Brain pericyte (primary cell): ENCODE measurements at places on chromosomes 1 and 21.

DNA sequence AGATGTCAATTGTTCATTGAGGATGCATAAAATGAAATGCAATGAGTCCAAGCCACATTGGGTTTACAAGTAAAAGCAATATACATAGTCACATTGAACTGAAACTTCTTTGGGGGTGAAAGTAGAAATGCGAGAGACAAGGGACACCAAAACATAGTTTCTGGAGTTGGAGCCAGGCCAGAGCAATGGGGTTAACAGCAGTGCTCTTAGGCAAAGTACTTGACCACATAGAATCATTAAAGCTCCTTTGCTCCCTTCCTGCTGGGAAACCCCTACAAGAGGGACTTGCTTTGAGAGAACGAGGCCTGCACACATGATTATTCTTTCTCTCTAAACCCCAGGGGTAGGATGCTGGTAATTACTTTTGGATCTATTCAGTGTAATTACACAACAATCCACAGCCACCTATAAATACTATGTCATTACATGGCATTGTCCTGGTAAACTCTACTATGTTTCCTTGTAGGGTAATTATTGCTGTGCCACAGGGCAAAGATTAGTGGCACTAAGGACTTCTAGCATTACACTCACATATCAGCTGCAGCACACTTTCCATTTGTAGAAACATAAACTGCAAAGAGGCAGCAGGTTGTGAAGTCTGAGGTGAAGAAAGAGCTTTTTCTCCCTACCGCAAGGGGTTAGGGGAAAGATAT lies 421.6 kb upstream of the PBX1 start:
- no peak for DNase-seq

- DNase-seq: no peak
Measured at GRCh38 chr1:41726899-41727748, 191.6 kb downstream of the HIVEP3 start.

- no peak for DNase-seq
Measured at GRCh38 chr1:220225957-220226356, 46.3 kb downstream of the RAB3GAP2 start.

- no peak for DNase-seq
Measured at GRCh38 chr1:32341186-32341757, 5.2 kb upstream of the MARCKSL1 start.

DNA sequence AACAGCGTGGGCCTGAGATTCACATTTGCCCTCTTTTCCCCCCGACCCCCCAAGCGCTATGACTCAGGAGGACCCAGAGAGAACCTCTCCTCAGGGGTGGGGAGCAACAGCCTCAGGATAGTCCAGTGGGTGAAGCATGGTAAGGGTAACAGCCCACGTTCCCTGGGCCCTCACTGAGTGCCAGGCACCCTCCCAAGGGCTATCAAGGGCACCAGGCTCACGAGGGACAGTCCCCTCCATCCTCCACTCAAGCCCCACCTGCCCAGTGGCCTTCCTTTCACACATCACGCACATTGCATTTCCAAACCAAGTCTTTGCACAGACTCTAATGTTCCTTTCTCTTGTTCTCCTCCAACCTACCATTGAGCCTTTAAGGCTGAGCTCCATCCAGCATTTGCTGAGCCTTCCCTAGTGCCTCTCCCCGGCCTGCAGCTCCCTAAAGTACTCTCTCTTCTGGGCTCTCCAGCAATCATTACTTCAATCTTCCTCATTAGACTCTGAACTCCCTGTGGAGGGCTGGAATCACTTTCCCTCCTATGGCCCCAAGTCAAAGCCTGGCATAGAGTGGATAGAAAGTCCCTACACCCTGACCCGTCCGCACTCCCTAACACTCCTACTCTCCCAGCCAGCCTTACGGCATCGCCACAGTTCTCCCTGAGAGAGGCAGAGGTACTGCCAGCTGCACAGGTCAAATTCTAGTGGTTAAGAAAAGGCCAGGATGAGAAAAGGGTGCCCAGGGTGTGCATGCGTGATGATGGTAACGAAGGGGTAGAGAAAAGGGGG lies 1.0 kb downstream of the AKR7A2 start:
- DNase-seq: no peak

DNA sequence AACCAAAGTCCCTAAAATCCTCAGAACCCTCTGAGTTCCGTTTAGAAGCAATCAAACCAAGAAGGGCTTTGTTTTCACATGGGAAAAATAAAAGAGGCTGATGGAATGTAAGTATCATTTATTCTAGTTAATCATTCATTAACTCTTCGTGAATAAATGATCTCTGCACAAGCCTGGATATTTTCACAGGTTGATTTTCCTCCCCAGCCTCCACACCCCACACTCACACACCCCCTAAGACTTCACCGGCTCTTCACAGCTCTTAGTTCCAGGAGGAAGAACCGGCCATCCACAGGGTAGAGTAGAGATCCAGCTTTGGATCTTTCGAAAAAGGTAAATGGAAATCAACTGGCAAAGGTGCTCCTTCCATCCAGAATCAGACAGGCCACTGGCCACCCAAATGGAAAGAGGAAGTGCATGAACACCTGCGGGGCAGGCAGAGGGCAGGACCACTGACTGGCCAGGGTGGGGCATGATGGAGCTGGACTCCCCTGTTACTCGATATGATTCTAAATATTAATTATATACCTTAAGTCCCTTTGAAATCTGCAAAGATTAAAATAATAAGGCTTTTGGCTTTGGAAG lies 10.0 kb downstream of the C1orf198 start:
- DNase-seq: no peak

- DNase-seq: no peak
Measured at GRCh38 chr1:205929496-205930194, 13.6 kb downstream of the SLC26A9 start.

DNA sequence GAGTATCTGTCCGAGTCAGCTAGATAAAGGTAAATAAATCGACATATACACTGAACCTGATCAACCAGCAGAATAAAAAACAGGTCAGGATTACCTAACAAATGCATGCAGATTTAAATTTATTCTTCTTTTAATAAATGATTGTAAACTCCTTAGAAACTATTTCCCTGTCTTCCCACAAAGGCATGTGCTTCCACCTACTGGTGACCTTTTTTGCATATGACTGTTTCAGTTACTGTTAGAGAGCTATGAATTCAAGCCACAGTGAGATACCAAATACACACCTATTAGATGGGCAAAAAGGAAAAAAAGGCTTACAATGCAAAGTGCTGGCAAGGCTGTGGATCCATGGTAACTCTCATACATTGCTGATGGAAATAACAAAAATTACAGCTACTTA lies 957.4 kb upstream of the NCAM2 start:
- no peak for DNase-seq

DNA sequence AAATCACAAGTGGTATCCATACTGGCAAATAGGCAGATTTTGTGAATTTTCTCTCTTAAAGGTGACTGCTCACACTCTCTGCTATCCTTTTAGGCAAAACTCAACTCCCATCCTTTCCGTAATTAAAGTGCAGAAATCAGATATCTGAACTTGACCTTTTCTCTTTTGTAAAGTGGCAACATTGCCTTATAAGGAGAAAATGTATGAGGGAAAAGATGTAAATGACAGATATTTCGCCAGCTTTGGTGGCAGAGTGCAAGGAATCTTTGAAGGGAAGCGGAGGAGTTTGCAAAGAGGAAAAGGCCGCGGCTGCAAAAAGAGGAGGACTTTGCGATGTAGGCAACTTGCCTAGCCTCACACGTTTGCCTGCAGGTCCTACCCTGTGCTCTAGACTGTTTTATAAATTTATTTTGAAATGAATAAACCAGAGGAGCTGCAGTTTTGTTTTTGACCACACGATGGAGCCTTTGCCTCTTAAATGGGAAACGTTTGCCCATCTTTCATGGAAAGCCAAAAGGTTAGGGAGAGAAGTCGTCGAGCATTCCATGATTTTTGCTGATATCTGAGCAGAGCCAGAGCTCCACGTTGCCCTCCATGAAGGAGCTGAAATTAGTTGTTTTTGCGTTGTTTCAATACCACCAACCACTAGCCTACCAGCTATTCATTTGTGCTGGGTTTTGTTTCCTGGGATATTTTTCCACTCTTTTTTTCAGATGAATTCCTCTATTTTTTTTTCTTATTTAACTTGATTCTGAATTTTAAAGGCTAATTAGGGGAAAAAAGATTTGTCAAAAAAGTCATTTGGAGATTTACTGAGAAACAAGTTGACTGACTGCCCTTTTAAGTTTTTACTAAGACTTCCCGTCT lies 242.3 kb downstream of the LMX1A start:
- no peak for DNase-seq

DNA sequence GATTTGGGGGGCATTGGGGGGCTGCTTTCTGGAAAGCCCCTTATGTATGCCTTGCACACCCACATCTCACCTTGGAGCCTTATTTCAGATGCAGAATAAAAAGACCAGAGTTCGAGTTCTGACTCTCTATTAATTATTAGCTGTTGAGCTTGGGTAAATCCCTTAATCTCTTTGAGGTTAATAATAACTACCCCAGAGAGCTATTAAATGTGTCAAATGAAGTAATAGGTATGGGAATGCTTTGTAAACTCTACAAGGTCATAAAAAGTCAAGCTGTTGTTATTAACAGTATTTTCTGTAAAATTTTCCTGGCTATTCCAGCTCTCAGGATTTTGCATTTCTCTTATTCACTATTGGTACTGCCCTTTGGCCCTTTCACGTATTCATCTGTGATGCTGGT lies 122.9 kb downstream of the ROR1 start:
- no peak for DNase-seq

DNA sequence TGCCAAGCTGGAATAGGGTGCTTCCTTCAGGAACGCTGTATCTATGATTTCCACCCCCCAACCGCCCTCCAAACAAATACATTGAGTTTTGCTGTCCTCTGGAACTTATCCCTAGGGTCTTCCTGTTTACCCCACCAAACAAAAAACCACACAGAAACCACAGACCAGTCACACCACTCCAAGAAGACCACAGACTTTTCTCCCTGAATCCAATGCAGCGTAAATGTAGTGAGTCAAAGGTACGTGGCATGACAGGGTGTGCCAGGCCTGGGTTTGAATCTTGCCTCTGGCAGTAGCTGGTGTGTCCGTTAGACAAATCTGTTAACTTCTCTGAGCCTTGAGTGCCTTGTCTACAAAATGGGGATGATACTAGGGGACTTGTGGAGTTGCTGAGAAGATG lies 27.8 kb downstream of the ASAP3 start:
- DNase-seq: no peak

GRCh38 chr1:98103617-98104285 lies 182.9 kb upstream of the DPYD start:
- no peak for DNase-seq

GRCh38 chr1:26771643-26772321 lies 16.0 kb upstream of the PIGV start:
- DNase-seq: peak; percentile 82

GRCh38 chr1:236064674-236065508 lies at the start of gene NID1:
Gene NID1, minus strand, starts transcription at chr1:236065090. Its CDS starts 11 bp downstream, at chr1:236065079.
- peak; percentile 65 for DNase-seq

DNA sequence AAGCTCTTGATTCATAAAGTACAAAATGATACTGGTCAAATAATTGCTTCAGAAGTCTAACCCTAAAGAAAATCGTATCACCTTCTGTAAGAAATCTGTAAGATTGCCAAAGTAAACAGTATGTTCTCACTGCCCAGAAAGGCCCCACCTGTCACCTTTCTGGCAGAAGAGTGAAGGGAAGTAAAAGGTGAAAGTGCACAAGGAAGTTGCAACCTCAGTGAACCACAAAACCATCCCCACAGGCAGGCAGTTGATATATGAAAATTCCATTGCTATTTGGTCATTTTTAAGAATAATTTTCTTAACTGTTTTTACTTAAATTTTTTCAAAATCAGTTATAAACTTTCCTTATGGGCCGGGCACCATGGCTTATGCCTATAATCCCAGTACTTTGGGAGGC lies 48.5 kb upstream of the FBXO28 start:
- no peak for DNase-seq

DNA sequence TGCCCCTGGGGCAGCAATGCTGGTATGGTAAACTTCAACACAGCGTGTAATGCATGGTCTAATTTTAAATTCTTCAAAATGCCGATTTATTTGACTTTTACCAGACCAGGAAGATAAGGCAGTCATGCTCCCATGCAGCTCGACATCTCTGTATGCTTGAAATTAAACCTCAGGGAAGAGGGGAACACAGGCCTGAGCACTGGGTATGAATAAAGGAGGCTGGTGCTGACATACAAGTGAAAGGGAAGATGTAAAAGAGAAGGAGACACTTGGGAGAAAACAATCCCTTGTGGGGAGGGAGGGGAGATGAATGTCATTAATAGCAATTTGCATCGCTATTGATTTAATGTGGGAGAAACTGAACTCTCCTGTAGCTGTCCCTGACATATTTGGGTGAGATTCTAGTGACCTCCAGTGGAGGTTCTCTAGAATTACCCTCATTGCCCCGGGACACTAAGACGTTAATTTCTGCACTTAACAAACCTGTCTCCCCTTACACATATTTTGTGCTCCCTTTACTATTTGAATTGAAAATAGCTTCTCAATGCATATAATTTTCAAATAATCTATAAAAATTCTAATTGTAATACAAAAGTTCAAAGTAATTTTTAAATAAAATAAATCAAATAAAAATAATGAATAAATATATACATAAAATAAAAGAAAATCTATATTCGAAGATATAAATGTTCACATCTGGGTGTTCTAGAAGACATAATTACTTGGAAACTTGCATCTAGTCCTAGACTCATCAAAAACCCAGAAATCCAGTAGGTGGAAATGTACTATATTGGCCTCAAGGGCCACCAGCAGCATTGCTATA lies 283.1 kb downstream of the LMX1A start:
- DNase-seq: no peak

DNA sequence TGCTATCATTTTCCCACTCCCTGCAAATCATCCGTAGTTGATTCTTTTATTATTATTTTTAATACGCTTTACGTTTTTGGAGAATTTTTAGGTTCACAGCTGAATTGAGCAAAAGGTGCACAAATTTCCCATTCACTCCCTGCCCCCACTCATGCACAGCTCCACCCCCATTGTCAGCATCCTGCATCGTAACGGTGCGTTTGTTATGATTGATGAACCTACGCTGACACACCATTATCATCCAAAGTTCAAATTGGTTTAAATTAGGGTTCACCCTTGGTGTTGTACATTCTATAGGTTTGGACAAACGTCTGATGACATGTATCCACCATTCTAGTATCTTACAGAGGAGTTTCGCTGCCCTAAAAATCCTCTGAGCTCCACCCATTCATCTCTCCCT lies 44.5 kb downstream of the EDARADD start:
- no peak for DNase-seq

DNA sequence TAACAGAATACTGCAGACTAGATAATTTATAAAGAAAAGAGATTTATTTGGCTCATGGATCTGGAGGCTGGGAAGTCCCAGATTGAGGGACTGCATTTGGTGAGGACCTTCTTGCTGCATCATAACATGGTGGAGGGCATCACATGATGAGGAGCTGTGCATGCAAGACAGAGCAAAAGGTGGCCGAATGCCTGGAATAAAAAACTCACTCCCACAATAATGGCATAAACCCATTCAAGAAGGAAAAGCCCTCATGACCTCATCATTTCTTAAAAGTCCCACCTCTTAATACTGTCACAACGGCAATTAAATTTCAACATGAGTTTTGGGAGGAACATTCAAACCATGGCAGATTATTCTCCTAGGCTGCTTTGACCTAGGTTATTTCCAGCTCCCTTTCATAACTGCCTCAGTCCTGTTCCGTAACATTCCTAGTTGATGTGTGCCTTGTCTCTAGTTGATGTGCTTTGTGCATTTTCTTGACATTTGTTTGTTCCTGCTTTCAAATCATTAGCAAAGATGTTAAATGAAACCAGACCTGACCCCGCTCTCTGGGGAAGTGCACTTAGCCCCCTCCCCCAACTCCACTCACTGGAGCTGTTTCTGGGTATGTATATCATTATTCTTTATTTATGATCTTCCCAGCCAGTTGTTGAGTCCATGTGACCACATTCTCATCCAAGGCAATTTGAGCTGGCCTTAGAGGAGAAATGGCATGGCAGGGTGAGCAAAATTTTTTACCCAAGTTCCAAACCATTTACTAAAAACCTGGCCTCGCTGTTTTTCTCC lies 148.5 kb downstream of the GDAP2 start:
- no peak for DNase-seq
